Esophagus muscularis mucosa (tissue), 4 donors: ENCODE measurements at places on chromosomes 16 and 17.
A peak's percentile ranks its signal among the peaks of the same experiment; 100 is the strongest.

GRCh38 chr16:65429504-65430181 lies 307.8 kb upstream of the CDH11 start:
- DNase-seq: peak; percentile 50

- no peak for DNase-seq
Observed at GRCh38 chr16:19008245-19009169, 24.8 kb downstream of the TMC7 start.

DNA sequence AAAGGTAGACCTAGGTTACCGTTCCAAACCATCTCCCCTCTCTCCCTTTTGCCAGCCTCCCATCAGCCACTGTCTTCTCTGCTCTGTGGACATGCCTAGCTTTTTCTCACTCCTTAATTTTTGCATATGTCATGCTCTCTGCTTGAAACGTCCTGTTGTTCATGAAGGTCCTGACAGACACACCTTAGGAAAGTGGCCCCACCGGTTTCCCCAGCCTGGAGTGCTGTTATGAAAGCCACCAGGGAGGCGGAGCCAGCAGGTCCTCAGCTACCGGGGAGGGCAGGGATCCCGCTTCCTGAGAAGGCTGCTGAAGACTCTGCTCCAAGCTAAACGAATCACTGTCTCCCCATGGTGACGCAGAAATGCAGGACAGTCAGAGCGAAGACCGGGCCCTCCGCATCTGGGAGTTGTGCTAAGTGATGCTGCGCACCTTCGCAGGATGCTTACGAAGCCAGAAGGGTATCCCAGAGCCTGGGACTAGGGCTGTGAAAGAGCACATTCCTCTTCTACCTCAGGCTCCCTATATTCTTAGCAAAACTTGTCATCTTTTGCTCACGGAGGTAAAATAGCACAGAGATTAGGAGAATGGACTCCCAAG lies 2.3 kb upstream of the SLC16A11 start:
- DNase-seq: no peak

DNA sequence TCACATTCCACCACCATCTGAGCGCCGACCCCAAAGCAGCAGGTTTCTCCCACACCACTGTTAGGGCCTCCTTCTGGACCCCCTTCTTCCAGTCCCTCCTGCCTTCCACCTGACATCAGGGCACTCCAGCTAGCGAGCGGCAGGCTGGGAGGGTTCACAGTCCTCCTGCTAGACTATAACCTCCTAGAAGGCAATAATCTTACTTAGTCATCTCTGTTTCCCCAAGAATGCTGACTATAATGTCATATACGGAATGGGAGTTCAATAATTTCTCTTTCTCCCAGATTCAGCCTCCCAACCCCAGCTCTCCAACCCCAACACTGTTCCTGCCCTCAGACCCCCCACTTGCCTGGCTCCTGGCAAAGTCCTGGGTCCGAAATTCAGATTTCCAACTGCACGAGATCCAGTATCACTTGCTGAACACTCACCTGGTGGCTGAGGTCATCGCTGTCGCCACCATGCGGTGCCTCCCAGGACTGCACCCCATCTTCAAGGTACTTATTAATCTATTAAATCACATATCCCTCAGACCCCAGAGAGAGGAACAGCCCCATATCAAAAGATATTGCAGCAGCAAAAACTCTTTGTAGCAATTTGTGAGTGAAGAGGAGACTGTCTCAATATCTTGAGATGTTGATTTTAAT lies 5.6 kb downstream of the ALOX12 start:
- DNase-seq: no peak

DNA sequence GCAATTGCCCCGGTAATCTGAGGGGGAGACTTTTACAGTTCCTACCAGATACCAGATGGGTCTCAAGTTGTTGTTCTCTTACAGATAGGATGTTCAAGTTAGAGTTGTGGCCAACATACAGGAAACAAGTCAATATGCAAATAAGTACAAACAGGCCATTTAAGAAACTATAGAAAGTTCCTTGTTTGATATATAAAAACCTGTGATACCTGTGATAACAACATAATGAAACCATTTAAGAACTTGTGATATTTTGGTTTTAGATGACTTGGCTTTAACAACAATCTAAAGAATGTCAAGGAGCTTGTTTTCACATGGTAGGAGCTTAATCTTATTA lies 16.8 kb downstream of the CDR2 start:
- no peak for DNase-seq

DNA sequence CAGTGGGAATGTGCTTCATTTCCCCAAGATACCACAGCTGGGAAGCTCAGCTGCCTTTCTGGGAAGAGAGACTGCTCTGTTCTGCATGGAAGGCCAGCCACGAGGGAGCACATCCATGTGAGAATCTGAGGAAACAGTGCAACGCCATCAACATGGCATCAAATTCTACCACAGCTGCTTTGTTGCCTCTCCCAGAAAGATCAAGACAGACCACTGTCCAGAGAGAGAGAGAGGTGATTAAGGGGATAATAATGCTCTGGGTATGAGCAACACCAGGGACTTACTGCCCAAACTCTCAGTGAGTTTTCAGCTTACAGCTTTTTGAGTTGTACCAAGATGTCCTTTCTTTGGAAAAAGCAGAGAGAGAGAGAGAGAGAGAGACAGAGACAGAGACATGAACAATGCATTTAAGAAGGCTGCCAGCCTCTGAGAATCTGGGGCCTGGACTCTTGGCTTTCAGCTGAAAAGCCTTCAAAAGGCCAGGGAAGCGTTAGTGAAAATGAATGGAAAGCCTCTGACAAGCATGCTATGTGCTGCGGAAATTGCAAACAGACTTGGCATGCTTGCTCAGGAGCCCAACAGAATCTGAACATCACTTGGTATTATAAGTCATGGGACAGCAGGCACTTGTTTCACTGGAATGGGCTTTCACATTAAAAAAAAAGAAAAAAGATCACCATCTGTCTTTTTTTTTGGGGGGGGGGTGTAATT lies 223.1 kb downstream of the MAP2K6 start:
- no peak for DNase-seq
